ENCODE measurements at places on chromosomes 1 and 21.
A peak's percentile ranks its signal among the peaks of the same experiment; 100 is the strongest.

DNA sequence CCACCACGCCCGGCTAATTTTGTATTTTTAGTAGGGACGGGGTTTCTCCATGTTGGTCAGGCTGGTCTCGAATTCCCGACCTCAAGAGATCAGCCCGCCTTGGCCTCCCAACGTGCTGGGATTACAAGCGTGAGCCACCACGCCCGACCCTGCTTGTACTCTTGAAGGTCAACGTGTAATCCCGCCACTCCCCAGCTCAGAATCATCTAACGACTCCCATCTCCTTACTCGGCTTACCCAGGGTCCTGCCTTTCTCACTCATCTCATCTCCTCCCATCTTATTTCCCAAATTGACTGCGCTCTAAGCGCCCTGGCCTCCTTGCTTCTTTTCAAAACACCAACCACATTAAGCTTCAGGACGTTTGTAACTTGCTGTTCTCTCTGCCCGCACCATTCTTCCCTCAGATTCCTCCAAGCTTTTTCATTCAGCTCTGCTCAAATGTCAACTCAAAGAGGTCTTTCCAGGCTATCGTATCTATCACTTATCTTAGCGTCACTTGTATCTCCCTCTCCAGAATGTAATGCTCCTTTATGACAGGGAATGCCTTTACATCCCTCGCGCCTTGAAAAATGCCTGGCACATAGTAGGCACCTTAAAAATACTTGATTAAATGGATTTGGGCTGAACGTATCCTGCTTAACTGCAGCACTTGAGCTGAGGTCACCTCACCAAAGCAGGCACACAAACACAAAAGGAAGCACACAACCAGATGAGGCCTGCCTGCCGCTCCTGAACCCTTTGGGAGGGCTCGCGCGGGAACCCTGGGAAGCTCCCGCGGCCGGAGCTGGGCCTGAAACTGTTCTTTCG lies 1.4 kb upstream of the USP1 start:
- peak; percentile 47 for DNase-seq

DNA sequence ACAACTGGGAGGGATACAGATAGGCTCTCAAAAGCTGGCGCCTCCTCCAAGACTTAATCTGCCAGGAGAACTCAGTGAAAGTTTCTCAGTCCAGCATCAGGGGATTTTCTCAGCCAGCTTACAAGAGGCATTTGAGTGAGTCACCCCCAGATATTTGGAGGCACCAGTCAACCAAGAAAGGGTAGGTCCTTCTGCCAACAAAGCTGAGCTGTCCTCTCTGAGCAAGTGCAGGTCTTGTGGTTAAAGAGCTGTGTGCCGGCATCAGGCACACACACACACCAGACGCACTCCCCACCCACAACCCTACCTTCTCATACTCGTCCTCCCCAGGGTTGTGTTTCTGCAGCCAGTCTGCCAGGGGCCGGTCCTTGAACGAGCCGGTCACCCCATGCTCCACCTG lies 27.0 kb upstream of the PPP1R15B start:
- no peak for DNase-seq

GRCh38 chr1:31444725-31445448 lies 31.9 kb downstream of the SERINC2 start:
- no peak for DNase-seq

- no peak for DNase-seq
Observed at GRCh38 chr1:100350787-100351094, 1.6 kb upstream of the CDC14A start.

- DNase-seq: peak; percentile 85
Observed at GRCh38 chr1:204763773-204764427, 78.4 kb upstream of the LRRN2 start.
